ENCODE measurements at places on chromosomes 1 and 21.

- no peak for DNase-seq
Measured at GRCh38 chr1:165011186-165011585, 345.3 kb downstream of the LMX1A start.

- DNase-seq, result no peak
Measured at GRCh38 chr1:229148743-229149142, 122.2 kb upstream of the RAB4A start.

DNA sequence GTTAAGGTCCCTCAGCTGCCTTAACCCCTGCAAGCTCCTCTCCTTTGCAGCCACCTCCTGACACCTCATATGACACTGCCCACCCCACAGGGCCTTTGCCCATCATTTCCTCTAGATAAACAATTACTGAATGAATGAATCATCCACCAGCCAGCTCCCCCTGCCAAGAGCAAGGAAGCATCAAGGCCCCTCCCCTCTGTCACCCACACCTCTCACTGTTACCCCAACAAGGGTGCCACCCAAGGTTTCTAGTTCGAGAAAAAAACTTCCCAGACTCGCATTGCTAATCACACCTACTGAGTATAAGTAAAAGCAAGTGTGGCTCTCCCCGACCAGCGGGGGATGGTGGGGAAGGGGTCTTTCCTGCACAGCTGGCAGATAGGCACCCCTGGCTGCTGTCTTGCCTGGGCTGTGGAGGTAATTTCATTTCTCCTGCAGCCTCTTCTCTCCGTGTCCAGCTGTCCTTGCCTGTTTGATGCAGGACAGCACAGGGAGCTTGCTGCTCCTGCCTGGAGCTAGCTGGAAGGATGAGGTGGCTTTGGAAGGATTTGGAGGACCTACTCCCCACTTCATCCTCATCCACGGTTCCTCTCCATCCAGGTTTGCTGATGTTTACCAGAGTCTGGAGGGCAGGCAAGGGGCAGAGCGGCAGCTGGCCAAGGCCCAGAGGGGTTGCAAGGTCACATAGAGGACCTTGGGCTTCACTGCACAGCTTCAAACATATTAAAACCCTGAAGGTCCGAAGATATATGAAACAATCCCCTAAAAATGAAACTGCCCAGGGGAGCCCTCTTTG is 33.1 kb upstream of the LBR start:
- peak; percentile 20 for DNase-seq

DNA sequence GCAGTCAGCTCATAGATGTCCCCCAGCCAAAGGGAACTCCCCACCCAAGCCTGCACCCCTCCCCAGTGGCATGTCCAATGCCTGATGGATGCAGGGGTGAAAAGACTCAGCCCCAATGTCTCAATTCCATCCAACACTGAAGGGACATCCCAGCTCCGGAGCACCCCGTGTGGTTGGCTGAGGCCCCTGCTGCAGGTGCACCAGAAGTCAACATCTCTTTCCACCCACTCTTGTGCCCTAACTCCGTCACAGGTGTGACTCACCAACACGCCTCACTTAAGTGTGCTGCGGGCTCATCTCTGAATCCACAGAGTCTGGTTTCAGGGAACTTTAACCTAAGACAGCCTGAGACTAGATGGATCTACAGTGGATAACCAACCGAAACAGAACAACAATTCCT is 40.9 kb upstream of the ZBTB18 start:
- DNase-seq, result no peak

GRCh38 chr1:156310962-156311361 is 11.9 kb upstream of the VHLL start:
- DNase-seq, result no peak

GRCh38 chr1:181141431-181141910 is 53.0 kb downstream of the IER5 start:
- DNase-seq, result peak; percentile 10

- DNase-seq, result no peak
Measured at GRCh38 chr1:72845381-72845780, 563.0 kb upstream of the NEGR1 start.

- DNase-seq, result no peak
Measured at GRCh38 chr1:40096646-40096976, 441 bp downstream of the PPT1 start.

GRCh38 chr1:20322825-20323612 is 32.3 kb downstream of the VWA5B1 start:
- peak; percentile 16 for DNase-seq

- DNase-seq, result no peak
Measured at GRCh38 chr1:204958317-204959307, 84.4 kb upstream of the CNTN2 start.

- DNase-seq, result no peak
Measured at GRCh38 chr1:22142315-22143064, 407 bp downstream of the WNT4 start.

- DNase-seq, result no peak
Measured at GRCh38 chr1:238439511-238439910, 548.8 kb upstream of the ZP4 start.

- DNase-seq, result no peak
Measured at GRCh38 chr1:223123011-223123610, 19.9 kb downstream of the TLR5 start.

DNA sequence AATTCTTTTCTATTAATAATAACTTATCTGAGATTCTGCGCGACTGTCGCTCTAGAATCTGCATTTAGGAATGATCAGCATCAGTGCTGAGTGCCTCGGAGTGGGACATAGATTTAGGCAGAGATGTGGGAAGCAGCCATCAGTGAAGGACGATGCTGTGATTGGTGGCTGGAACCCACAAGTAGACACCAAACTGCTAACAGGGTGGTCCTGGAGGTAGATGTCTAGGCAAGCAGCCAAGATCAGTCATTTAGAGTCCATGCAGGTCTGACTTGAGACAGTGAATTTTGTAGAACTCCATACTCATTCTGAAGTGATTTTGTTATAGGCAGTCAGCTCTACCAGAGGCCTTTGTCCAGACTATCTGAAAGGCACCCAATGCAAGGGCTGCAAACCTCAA is 51.8 kb upstream of the LYST start:
- DNase-seq, result no peak

GRCh38 chr1:213183036-213183672 is 132.1 kb downstream of the RPS6KC1 start:
- DNase-seq, result no peak

GRCh38 chr1:35589516-35590427 is 16.7 kb downstream of the TFAP2E start:
- no peak for DNase-seq

DNA sequence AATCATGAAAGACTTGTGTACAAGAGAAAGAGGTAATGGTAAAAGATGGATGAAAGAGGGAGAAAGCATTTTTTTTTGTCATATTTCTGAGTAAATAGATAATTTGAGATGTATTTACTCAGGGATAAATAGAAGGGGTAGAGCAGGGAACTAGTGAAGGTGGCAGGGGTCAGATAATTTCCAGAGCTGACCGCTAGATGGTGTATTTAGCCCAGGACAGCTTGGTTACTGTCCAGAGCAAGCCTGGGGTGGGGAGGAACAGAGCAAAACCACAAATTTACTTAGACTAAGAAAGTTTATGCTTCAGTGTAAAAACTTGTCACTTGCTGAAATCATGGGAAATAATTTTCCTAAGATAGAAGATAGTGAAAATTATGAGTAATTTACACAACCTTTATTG is 91.5 kb downstream of the XCL2 start:
- DNase-seq, result no peak

GRCh38 chr1:215018555-215018954 is 64.0 kb upstream of the KCNK2 start:
- DNase-seq, result no peak

- DNase-seq, result no peak
Measured at GRCh38 chr1:228282329-228283042, 74.6 kb downstream of the OBSCN start.
